Small intestine (tissue), 16 donors: ENCODE measurements at places on chromosomes 6 and 20.

DNA sequence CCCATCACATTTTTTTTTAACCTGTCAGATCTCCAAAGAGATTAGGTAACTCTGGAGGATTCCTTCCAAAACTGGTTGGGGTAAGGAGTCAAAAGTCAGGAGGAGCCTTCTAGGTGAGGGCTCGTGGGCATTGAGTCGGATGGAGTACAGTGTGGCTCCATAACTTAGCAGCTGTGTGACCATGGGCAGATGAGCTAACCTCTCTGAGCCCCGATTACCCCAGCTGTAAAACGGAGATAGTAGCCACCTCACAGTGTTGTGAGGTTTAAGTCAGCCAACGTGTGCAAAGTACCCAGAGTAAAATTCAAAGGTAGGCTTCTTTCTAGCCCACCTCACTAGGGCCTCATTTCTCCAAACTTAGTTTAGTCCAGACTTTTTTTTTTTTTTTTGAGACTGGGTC, 151.5 kb downstream of the CD24 start:
- DNase-seq, result no peak

DNA sequence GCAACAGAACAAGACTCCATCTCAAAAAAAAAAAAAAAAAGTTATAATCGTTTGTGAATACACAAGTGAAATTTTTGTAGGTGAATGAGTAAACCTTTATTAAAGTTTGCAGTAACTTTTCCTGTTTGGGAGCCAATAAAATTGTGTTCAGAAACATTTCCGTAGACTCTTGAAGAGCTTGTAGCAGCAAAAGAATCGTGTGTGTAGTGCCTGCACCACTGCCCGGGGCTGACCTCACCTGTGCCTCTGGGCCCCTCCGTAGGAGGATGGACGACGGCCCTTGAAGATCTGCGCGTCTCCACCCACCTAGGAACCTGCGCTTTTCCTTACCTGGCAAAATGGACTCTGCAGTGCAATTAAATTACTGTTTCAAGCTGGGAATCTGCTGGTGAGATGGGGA, 366.0 kb downstream of the THBS2 start:
- DNase-seq, result no peak

DNA sequence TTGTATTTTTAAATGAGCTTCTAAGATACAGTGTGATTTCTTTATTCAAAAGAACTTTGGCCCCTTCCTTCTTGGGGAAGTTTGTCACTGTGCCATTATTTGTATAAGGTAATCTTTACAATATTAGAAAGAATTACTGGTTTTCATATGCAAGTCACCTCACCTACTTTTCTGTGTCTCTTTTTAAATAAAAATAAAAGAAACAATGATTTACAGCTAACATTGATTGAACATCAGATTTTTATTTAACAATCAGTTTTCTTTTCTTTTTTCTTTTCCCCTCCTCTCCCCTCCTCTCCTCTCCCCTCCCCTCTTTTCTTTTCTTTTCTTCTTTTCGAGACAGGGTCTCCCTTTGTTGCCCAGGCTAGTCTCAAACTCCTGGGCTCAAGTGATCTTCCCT, 46.0 kb downstream of the CDC40 start:
- DNase-seq, result peak; percentile 4

DNA sequence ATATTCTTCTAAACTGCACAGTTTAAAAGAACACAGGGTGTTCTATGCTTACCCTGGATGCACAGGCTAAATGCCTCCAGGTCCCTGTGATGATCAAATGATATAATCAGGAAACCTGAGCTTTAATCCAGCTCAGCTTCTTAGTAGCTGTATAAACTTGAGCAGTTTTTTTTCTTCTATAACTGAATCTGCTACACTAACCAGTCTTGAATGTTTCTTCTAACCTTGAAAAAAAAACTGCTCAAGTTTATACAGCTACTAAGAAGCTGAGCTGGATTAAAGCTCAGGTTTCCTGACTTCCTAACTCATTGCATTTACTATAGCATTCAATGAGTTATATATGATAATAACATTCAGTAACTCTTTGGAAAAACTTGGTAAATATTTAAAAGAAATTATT, 358.2 kb downstream of the CD109 start:
- DNase-seq, result no peak

DNA sequence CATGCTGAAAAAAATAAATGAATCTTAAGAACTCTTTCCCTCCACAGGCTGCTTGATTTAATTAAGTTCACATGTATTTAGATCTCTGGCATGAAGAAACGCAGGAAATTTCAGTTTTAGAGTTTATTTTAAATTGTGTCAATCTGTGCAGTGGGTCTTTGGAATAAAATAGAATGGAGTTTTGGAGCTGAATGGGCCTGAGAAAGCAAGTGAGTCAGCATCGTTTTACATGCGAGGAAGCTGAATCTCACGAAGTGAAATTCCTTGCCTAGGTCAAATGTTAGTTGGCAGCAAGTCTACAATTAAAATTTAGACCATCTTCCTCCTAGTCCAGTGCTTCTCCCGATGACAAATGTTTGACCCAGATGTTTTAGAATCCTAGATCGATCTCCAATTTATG, 22.4 kb downstream of the MAP7 start:
- DNase-seq, result no peak

- no peak for DNase-seq
Observed at GRCh38 chr6:17527076-17527475, 73.0 kb upstream of the FAM8A1 start.

- DNase-seq, result no peak
Observed at GRCh38 chr6:79455446-79455845, 81.8 kb downstream of the LCA5 start.

DNA sequence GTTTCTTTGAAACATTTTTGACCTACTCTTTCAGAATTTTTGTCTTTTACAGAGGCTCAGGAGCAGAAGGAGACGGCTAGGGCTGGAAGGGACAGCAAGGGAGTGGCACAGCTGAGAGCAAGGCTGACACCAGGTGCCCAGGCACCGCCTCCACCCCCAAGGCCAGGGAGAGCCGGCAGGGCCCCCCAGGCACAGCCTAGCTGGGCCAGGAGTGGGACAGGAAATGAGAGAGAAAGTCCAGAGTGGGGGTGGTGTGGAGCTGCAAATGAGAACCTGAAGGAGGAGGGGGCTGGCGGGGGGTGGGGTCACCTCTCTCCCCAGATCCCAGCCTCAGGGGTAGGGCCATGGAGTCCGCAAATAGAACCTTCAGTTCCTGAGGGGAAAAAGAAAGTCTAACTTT, 236.7 kb downstream of the CDC5L start:
- no peak for DNase-seq

GRCh38 chr6:105692613-105693215, 289.8 kb upstream of the PREP start:
- no peak for DNase-seq

DNA sequence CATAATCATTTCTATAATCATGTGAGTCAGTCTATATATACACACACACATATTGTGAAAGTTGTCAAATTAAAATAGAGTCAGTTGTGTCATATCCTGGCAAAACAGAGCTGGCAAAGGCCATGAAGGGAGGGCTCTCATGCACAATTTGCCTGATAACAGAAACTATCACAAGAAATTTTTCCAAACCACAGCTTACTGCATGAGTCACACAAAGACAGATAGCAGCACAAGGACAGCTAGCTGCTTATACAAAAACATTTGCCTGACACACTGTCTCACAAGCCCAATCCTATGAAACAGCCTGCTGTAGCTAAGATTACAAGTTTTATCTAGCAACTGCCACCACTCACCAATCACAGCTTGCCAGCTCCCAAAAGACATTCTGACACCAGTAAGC, 848.5 kb upstream of the MAN1A1 start:
- DNase-seq, result no peak

DNA sequence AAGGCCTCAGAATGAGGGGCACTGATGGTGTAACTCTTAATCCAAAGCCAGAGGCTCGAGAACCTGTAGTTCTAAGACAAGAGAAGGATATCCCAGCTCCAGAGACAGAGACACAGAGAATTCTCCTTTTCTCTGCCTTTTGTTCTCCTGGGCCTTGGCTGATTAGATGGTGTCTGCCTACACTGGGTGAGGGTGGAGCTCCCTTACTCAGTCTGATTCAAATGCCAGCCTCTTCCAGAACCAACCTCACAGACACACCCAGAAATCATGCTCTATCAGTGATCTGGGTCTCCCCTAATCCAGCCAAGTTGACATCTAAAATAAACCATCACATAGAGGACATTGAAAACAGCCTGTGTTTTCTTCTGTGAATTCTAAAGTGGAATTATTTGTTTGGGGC, 68.0 kb upstream of the SMIM28 start:
- DNase-seq, result no peak

GRCh38 chr6:3696525-3697088, 54.9 kb downstream of the PXDC1 start:
- DNase-seq, result no peak

GRCh38 chr20:23152308-23152892, 66.3 kb upstream of the CD93 start:
- peak; percentile 88 for DNase-seq

DNA sequence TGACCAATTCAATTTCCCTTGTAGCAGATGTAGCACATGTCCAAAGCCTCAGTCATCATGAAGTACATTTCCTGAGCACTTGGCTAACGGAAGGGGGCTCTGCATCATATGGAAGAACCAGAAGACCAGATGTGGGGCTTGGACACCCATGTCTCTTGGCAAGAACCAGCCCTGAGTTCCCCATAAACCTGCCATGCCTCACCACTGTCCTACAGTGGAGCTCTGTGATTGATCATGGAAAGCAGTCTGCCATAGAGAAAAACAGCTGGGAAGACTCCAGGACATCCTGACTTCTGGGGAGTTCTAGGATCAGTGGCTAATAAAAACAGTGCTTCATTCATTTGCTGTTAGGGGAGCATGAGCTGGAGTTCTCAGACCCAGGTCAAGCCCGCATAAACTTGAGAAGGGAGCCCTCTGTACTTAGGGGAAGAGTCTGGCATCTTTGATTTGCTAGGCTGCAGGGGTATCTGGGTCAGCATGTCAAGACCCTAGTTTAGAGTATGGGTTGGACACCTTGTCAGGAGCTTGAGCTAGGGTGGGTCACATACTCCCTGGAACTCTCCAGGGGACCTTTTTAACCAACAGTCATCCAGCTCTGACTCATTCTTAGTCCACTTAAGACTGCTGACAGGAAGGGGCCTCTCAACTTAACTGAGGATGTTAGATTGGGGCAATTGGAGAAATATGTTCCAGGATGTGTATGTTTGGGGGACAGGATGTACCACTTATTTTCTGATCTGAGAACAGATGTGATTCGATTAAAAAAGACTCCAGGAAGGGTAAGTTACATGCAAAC, 26.3 kb upstream of the TRAM2 start:
- no peak for DNase-seq

DNA sequence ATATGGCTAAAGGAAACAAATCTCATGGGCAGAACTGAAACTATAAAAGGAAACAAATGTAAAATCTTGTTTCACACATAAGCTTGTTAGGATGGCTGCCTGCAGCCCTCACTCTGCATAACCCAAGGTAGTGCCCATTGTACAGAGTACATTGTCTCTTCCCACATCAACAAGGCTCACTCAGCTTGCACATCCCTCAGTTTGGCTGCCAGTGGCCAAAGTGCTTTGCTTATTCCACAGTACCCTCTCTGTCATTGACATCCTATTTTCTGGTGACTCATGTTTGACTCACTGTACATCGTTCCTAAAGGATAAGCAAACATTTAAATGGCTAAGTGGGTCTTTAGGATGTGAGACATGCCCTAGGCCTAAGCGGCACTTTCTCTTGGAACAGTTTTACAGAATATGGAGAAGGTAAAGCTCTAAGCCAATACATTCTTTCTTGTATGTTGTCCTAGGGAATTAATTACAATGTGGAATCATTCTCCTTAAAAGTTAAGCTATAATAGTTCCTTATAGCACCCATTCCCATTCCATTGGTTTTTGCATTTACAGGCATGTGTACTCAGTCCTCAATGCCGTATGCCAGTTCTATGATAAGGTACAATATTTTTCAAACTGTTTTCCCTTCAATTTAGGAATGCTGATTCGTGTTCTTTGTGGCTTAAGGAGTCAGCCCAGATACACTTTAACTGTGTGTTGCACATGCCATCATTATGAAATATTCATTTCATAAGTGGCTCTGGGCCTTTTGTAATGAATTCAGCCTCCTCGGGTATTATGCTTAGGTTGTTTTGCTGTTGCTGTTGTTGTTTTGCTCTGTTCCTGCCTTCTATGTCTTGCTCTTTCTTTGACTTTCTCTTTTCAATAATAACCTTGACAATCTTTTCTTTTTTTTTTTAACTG, 5.5 kb downstream of the ANKEF1 start:
- DNase-seq, result no peak

- DNase-seq, result no peak
Observed at GRCh38 chr20:15900443-15900842, 672.8 kb downstream of the KIF16B start.
